ENCODE measurements at places on chromosomes 12 and 14.

DNA sequence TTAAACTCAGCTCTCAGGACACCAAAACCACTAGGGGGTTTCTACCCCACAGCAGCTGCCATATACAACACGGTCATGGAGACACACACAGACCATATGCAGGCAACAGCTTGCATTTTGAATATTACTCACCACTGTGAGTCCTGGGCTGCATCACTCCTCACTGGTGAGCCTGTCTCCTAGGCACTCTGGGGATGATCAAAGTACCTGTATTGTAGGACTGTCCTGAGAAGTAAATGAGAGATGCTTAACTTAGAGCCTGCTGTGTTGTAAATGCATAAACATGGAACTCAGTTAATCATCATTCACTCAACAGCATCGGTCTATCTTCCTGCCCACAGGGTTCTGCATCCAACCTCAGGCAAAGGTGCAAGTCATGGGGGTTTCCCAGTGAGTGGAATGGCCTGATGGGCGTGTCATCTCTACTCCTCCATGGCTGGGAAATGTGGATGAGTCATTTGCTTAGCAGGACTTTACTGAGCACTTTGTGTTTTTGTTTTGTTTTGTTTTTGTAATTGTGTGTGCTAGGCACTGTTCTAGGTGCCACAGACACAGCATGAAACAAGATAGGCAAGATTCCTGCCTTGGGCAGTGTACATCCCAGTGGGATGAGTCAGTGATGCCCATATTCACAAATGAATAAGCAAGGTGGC lies 1141.2 kb upstream of the TMEM132C start:
- DNase-seq: no peak

DNA sequence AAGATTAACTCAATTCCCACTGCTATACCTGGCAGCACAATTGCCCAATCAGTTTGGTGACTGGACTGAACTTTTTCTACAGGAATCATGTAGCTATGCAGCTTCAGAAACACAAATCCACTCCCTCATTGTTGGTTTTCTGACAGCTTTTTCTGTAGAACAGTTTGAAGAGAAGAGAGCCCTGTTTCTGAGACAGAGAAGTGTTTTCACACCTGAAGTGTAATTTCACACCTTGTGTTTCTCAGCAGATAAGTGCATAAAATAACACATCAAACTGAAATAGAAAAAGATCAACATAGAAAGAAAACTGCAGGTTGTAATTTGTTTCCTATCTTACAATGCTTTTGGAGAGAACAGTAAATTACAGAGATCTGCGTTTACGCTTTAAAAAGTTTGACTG lies 335.6 kb downstream of the SNAPC1 start:
- no peak for DNase-seq

- DNase-seq: no peak
Measured at GRCh38 chr12:99911967-99912366, 72.8 kb downstream of the ANKS1B start.

DNA sequence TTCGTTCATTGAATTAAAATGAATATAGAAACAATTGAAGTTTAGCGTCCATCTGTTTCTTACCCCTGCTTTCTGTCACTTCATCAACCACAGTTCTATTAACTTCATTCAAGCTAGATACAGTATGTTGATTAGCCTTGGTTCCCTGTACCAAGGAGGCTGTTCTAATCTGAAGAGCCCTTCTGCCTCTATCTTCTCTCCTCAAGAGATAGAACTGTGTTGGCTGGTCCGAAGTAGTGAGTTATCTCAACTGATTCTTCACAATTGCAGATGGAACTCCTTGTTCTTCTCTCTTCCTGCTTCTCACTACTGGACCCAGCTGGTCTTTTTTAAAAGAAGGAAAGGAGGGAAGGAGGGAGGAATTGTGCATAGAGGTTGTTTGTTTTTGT lies 82.1 kb upstream of the TRAF3 start:
- no peak for DNase-seq

- peak; percentile 68 for DNase-seq
Measured at GRCh38 chr14:47278233-47278842, 397.1 kb downstream of the MDGA2 start.

Data from KG1 (cell line).